ENCODE measurements at places on chromosomes 3 and 15. TPM values are rescaled to one million over a fixed set of nuclear protein-coding genes. Genes with fewer than 3 reads are reported as not detected.
A peak's percentile ranks its signal among the peaks of the same experiment; 100 is the strongest.

DNA sequence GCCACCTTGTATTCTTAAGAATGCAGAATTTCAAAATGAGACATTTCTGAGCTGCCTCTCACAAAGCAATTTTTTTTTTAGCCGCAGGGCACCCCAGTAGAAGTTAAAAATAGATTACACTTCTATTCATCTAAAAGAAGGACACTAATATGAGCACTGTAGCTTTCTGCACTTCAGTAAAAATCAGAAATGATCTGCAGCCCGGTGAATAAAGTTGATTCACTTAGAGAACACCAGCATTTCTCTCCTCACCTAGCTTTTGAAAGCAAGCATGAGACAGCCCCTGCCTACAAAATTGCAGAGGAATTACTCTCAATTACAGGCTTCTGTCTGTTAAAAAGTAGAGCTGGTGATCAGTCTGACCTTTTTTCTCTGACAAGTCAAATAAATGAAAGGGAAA is 1062.4 kb downstream of the FHIT start:
- DNase-seq = no peak

DNA sequence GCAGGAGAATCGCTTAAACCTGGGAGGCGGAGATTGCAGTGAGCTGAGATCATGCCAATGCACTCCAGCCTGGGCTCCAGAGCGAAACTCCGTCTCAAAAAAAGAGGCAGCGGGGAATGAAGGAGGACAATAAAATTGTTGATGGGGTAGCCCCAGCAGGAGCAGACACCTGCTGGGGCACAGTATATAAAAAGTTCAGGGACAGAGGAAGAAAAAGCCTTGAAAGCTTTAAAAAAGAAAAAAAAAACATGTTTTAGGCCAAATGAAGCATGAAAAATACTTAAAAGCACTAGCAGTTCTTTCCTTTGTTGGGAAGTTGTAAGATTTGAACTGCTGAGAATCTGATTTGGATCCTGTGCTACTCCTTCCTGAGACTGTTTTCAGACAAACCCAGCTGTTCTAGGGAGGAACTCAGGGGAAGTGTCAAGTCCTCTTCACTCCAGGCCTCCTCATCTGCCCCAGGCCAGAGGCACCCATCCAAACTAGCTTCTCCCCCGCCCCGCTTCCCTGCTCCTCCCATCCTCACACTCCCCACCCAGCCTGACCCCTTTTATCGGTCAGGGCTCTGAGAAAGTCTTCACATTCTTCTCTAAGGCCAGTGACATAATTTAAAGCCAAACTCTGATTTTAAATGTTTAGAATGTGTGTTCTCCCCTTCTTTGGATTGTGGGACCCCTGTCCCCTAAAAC is 4.9 kb downstream of the IL17RD start:
- DNase-seq = peak; percentile 59

DNA sequence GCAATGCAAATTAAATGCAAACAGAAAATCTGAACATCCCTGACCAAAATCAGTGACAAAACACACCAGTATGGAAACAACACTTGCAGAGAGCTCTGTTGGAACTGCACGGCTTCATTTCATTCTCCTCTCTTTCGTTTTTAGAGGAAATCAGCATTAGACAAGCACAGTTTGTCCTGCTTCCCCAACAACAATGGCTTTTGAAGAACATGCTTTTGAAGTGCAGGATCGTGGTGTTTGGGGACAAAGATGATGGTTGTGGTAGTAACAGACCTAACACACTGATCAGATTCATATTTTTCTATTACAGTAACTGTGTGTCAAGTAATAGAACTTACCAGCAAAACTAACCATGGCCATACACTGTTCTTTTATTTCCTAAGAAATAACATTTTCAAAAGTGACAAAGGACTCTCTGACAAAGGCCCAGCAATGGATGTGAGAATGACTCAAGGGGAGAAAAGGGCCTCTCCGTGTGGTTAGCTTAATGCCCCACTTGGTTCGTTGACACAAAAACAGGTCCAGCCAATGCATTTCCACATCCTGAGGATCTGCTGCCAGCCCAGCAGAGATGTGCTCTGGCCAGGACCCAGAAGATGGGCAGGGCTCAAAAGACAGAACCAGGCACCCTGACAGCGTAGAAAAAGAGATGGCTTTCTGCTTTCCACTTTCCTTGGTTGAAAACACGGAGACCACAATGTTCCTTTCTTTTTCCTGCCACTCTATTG is 84.1 kb downstream of the CCNL1 start:
- no peak for DNase-seq

GRCh38 chr3:129633751-129634481 is 27.4 kb upstream of the PLXND1 start:
- no peak for DNase-seq

GRCh38 chr15:42136513-42136912 is 19.9 kb downstream of the PLA2G4F start:
- DNase-seq = no peak

Gene ATP13A5
- not detected for total RNA-seq
